ENCODE measurements at places on chromosomes 2 and 18. TPM values are rescaled to one million over a fixed set of nuclear protein-coding genes. Genes with fewer than 3 reads are reported as not detected.

The TNFRSF11A gene
- 7.8 TPM for total RNA-seq

The CCDC141 gene
- total RNA-seq = not detected

The ONECUT2 gene
- 0.37 TPM for total RNA-seq

The CFAP65 gene
- total RNA-seq = 0.16 TPM

The VSNL1 gene
- not detected for total RNA-seq

The AKAIN1 gene
- total RNA-seq = not detected

The XDH gene
- total RNA-seq = 1.4 TPM

The EVX2 gene
- not detected for total RNA-seq

The RAB27B gene
- 11.1 TPM for total RNA-seq

The MAPRE3 gene
- total RNA-seq = 11.1 TPM

The MDH1B gene
- 1.6 TPM for total RNA-seq

The PROC gene
- total RNA-seq = 4.6 TPM

The DPY30 gene
- 117 TPM for total RNA-seq

The ATP8B1 gene
- 6.8 TPM for total RNA-seq

The BAZ2B gene
- total RNA-seq = 4.6 TPM

The IL36B gene
- not detected for total RNA-seq

The PID1 gene
- total RNA-seq = 3.3 TPM

The C1QL2 gene
- total RNA-seq = 0.48 TPM

The CABYR gene
- total RNA-seq = 18.9 TPM

The SLC11A1 gene
- total RNA-seq = 0.08 TPM

The DYNAP gene
- total RNA-seq = not detected

The SEPTIN10 gene
- total RNA-seq = 43.1 TPM

The RAD51AP2 gene
- not detected for total RNA-seq

The WDPCP gene
- total RNA-seq = 4.6 TPM

The REG3G gene
- total RNA-seq = not detected

The LYG1 gene
- 1.3 TPM for total RNA-seq

The GNLY gene
- total RNA-seq = 0.08 TPM

The RFX8 gene
- not detected for total RNA-seq

The CHCHD5 gene
- total RNA-seq = 57.8 TPM

The DAW1 gene
- total RNA-seq = 3.2 TPM

The ST8SIA5 gene
- total RNA-seq = 0.01 TPM

The SPP2 gene
- total RNA-seq = not detected

The RAMP1 gene
- total RNA-seq = 0.15 TPM

The SERPINB2 gene
- total RNA-seq = 0.07 TPM

The HDAC4 gene
- 7.2 TPM for total RNA-seq

The ZEB2 gene
- total RNA-seq = 8.3 TPM

The DNAJC5G gene
- not detected for total RNA-seq

The PAIP2B gene
- total RNA-seq = 0.31 TPM
